Astrocyte of the spinal cord (primary cell): ENCODE measurements at places on chromosomes 2 and 18.

DNA sequence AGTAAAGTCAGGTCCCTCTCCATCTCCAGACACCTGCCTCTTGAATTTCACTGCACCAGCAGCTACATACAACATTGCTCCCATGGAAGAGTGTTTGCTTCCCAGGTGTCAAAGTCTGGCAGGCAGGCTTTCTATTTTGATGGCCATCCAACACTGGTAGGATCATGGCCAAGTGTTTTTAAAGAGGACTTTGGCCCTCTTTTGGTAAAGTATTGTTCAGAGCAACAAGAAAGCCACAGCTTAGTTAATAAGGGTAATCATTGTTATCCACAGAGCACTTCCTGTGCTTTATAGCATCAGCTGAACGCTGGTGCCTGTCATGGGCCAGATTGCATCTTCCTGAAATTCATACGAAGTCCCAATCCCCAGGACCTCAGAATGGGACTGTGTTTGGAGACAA lies 133.2 kb downstream of the NCK2 start:
- no peak for DNase-seq

- peak; percentile 67 for DNase-seq
Observed at GRCh38 chr2:67215214-67216055, 181.7 kb upstream of the ETAA1 start.

GRCh38 chr2:172582656-172583055 lies 26.8 kb downstream of the PDK1 start:
- DNase-seq: no peak

- no peak for DNase-seq
Observed at GRCh38 chr18:78778651-78779050, 201.0 kb upstream of the SALL3 start.

DNA sequence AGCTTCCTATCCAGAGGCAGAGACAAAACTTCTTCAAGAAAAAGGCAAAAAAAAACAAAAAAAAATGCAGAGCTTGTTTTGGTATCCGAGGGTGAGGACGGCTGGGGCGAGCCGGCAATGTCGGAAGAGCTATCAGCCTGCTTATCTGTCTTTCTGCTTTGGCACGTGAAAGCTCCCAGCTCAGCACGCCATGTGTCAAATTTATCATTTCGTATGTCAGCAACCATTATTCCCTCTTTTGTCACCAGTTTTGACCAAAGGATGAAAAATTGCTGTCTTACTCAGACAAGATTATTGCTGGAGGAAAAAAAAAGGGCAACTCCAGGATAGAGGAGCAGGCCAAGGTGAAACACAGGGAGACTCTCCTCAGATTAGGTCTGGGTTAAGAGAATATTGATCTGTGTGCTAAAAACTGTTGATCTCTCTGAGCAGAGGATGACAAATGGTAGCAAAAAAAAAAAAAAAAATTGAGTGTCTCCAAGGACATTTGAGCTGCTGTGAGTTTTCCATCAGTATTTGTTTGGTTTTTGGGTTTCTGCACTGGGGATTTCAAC lies 532.0 kb upstream of the POU3F3 start:
- DNase-seq: no peak

DNA sequence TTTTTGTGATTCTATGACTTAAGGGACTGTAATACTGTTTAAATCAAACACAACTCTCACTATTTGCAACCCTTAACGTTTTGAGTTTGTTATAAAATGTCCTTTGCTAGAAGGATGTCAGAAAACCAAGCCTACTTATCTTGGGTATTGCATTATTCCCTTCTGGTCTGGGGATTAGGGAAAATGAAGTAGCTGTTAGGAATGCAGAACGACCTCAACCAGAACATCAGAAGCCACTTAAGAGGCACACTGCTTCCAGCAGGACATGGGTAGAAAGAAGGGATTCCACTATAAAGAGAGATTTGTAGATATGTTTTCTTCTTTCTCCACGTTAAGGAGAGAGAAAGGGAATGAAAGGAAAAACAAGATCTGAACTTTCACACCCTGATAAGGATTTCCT lies 101.2 kb downstream of the SETBP1 start:
- peak; percentile 80 for DNase-seq

DNA sequence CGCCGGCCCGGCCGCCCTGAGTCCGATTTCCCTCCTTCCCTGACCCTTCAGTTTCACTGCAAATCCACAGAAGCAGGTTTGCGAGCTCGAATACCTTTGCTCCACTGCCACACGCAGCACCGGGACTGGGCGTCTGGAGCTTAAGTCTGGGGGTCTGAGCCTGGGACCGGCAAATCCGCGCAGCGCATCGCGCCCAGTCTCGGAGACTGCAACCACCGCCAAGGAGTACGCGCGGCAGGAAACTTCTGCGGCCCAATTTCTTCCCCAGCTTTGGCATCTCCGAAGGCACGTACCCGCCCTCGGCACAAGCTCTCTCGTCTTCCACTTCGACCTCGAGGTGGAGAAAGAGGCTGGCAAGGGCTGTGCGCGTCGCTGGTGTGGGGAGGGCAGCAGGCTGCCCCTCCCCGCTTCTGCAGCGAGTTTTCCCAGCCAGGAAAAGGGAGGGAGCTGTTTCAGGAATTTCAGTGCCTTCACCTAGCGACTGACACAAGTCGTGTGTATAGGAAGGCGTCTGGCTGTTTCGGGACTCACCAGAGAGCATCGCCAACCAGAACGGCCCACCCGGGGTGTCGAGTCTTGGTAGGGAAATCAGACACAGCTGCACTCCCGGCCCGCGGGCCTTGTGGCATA lies 4.6 kb downstream of the SIX2 start:
- DNase-seq: no peak

DNA sequence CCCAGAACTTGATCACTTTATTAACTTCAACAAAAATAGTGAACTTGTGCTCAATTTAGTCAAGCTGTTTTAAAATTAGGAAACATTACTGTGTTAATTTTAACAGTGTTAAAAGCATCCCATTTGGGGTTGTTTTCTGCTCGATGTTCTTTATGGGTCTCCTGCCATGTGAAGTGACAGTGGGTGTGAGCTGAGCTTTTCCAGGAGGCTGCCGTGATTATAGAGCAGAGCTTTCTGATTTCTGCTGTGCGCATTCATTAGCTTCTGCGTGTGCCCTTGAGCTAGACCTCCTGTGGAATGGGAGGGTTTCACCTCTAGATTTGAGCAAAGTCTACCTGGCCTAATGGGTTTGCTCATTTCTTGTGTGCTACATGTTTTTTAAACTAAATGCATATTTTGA lies 121.5 kb downstream of the WDSUB1 start:
- no peak for DNase-seq

DNA sequence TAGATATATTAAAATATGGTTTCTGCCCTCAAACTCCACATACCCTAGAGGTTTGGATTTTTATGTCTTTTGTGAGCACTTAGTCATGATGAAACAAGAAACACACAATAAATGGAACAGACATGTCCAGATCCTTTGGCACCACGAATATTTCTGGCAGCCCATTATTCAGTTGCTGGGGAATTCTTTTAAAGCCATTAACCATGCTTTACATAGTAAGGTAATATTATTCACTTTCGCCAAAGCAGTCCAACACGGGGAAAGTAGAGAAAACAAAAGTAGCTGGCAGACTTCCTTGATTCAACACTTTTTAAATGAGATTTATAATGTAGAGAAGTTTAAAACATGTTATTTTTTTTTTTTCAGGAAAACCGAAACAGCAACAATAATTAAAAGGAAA lies 235.4 kb downstream of the PIEZO2 start:
- DNase-seq: peak; percentile 13

- no peak for DNase-seq
Observed at GRCh38 chr2:163637871-163638270, 97.9 kb downstream of the FIGN start.

GRCh38 chr2:55771612-55772011 lies 78.0 kb upstream of the PNPT1 start:
- peak; percentile 67 for DNase-seq

GRCh38 chr18:77754475-77755044 lies 504.9 kb downstream of the GALR1 start:
- no peak for DNase-seq

DNA sequence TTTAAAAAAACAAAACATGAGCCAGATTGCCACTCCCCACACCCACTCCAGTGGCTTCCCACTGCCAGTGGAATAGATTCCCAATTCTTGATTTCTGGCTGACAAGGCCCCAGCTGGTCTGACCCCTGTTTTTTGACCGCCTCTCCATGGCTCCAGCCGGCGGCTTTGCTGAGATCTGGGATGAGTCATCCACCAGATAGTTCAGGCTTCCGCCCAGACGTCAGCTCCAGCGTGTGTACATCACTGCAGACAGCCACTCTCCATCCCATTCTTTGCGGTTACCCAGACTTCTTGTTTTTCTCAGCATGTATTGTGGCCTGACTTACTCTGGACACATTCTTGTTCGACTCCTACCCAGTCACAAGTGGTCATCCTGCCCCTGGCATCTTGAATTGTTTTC lies 227.9 kb downstream of the GBX2 start:
- peak; percentile 97 for DNase-seq

DNA sequence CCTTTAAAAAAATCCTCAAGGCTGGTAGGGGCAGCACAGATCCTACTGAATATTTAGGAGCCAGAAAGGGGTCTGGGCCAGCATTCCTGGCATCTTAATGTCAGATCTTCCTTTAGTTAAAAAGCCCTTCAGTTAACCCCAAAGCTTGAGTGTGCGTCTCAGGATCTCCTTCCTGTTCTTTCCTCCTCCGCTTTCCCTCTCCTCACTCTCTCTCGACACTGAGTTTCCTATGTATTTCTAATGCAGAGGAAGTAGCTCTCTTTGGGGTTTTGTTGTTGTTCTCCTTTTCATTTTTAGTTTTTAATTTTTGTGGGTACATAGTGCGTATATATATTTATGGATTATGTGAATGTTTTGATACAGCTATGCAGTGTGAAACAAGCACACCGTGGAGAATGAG lies 109.9 kb upstream of the COPS8 start:
- no peak for DNase-seq

DNA sequence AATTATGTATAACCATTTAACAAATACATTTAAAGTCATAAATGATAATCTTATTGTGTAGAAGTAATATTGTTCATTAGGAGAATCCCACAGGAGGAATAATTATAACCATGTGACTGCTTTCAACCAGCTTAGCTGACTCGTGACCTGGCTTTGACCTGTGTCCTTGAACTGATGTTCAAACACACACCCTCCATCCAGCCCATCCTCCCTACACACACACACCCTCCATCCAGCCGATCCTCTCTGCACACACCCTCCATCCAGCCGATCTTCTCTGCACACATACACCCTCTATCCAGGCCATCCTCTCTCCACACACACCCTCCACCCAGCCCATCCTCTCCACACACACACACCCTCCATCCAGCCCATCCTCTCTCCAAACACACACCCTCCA lies 83.5 kb downstream of the EIPR1 start:
- no peak for DNase-seq

- DNase-seq: no peak
Observed at GRCh38 chr2:111037128-111037527, 83.6 kb upstream of the BCL2L11 start.

DNA sequence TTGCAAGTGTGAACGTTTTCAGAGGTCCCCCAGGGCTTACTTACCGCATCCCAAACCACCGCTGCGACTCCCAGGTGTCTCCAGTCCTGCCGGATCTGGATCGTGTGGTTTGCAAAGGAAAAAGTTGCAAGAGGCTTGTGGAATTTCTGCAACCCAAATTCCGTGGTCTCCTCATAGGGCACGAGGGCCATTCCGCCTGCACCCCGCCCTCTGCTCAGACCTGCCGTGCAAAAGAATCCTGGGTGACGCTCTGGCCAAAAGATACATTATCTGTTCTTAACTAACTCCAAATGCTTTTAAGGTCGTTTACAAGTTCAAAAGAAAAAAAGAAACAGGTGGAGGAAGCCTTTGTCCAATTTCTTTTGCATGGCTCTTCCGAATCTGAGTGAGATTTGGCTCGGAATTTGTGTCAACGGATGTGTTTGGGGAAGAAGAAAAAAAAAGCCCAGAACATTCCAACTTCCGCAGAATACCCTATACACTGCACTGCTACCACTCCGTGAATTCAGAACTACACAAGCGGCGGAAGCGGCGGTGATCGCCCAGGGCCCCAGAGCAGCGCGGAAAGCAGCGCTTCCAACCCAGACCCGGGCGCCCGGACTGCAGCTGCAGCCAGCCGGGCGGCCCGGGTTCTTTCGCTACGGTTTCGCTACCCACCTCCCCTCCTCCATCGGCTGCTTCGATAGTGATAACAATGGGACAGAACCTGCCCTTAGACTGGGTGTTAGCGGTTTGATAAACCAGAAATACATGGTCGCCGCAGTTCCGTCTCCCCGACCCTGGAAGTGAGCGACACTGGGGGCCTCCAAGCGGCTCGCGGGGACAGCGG lies 795 bp downstream of the METTL21A start:
- DNase-seq: peak; percentile 77

DNA sequence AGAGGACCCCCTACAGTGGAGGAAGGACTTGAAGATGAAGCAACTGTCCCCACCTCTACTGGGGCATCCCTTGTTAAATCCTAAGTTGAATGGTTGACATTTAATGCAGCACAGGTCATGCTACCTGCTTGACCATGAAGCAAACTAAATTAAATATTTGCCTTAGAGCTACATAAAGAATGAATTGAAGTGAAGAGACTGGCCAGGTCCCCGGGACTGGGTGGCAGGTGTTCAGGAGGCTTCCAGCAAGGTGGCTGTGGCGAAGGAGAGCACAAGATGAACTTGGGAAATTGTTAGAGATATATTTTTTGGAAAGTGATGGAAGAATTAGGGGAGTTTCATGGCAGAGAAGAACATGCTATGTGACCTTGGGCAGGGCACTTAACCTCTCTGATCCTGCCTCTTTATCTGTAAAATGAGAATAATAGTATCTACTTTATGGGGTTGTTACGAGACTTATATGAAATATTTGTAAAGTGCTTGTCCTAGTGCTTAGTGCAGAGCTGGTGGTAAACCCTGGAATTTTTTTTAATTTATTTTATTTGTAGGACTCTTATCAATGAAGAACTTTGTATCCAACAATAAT lies 37.3 kb downstream of the EFR3B start:
- no peak for DNase-seq

GRCh38 chr2:13030606-13031005 lies 313.9 kb downstream of the TRIB2 start:
- no peak for DNase-seq

GRCh38 chr2:28403370-28403956 lies 10.8 kb downstream of the FOSL2 start:
- no peak for DNase-seq

- no peak for DNase-seq
Observed at GRCh38 chr2:170227951-170228350, 50.0 kb downstream of the MYO3B start.

DNA sequence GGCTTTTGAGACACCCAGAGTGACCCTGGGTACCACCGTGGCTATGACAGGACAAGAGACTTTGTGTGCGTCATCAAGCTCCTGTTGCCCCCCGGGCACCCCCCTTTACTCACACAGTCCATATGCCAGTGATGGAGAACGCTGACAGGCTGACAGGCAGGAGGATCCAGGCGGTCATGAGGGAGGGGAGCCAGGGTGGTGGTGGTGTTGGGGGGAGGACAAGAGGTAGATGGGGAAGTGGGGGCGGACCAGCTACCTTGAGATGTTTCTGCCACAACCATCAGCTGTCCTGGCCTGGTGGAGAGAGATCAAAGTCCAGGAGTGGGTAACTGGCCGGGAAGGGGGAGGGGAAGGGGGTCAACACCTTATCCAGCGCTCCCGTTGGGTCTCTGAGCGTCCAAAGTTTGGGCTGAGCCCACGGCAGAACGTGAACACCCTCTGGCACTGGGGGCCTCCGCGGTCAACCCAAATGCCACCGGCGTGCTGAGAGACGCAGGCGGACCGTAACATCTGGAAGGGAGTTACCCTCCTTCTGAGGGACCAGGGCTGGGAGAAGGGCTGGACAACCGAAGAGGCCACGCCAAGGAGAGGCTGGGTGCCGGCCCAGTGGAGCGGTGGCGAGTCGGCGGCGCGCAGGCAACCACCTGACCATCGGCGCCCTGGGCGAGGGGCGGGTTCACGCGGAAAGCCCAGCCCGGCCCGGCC lies 575 bp downstream of the TMEM150A start:
- DNase-seq: peak; percentile 37

GRCh38 chr18:9209279-9209678 lies 72.7 kb downstream of the ANKRD12 start:
- no peak for DNase-seq
